Activated T-cell treated with anti-CD3 and anti-CD28 coated beads, Interleukin-2, amount 50 U/mL, for 72 hours (primary cell): ENCODE measurements at places on chromosomes 4 and X. TPM values are rescaled to one million over a fixed set of nuclear protein-coding genes. Genes with fewer than 3 reads are reported as not detected.
A peak's percentile ranks its signal among the peaks of the same experiment; 100 is the strongest.

DNA sequence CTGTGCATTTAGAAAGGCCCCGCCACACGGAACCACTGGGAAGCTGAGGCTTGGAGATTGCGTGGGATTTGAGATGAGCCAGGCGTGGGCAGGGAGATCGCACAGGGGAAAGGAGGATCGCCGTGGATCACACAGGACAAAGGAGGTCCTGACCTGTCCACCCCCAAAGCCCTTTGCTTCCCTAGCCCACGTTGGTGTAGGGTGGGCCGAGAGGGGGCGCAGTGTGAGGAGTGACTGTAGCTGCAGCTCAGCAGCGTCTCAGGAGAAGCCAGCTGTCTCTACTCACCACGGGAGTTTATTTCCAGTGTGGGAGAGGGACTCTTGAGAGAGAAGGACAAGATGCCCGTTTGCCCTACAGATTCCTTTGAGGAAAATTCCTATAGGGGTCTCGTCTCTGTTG, 62.1 kb downstream of the TBL1X start:
- no peak overlapping the region for H3K4me3 ChIP-seq
- DNase-seq: no peak
- H3K27ac ChIP-seq: no peak overlapping the region
- H3K4me1 ChIP-seq: peaks cover 36% of the 10 kb centered on the region
- H3K36me3 ChIP-seq: no peaks in the 10 kb centered on the region

GRCh38 chrX:124393238-124393637, 46.9 kb downstream of the SH2D1A start:
- H3K4me1 ChIP-seq: peaks cover 42% of the 10 kb centered on the region
- peak overlapping the region; percentile 6 for H3K4me3 ChIP-seq
- H3K27me3 ChIP-seq: no peaks in the 10 kb centered on the region
- H3K27ac ChIP-seq: peak overlapping the region; percentile 92

DNA sequence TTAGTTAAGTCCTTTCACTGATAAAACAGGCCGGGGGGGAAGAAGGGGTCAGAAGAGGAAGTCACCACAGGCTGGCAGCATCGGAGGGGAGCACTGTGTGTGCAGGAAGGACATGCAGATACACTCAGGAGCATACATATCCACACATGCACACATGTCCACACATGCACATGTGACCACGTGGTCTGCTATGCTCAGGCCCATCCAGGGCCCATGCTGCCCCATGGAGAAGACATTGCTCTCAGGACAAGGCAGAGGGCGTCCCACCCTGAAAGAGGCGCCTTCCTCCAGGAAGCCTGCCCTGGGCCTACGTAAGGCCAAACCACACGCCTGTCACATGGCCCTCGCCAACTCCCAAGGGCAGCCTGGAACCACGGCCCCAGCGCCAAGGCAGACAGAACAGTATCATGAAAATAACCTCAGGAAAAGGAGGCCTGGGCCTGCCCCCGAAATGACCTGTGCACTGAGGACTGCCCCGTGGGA, 15.8 kb downstream of the WDR1 start:
- H3K4me1 ChIP-seq: peaks cover 100% of the 10 kb centered on the region
- peak overlapping the region; percentile 76 for H3K4me3 ChIP-seq
- peak overlapping the region; percentile 49 for H3K27ac ChIP-seq
- H3K27me3 ChIP-seq: no peaks in the 10 kb centered on the region

DNA sequence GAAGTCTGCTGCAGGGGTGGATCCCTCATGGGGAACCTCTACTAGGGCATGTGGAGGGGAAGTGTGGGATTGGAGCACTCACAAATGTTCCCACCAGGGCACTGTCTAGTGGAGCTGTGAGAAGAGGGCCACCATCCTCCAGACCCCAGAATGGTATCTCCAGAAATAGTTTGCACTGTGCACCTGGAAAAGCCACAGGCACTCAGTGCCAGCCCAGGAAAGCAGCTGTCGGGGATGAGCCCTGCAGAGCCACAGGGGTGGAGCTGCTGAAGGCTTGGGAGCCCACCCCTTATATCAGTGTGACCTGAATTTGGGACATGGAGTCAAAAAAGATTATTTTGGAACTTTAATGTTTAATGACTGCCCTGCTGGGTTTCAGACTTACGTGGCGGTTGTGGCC, 25.0 kb upstream of the LDOC1 start:
- H3K27ac ChIP-seq: no peak overlapping the region
- H3K4me3 ChIP-seq: no peak overlapping the region
- H3K27me3 ChIP-seq: peaks cover 6% of the 10 kb centered on the region

DUX4 gene
- total RNA-seq: not detected

PAGE1 gene
- total RNA-seq: not detected

ADH1A gene
- not detected for total RNA-seq
